ENCODE measurements at places on chromosomes 16 and 17.

DNA sequence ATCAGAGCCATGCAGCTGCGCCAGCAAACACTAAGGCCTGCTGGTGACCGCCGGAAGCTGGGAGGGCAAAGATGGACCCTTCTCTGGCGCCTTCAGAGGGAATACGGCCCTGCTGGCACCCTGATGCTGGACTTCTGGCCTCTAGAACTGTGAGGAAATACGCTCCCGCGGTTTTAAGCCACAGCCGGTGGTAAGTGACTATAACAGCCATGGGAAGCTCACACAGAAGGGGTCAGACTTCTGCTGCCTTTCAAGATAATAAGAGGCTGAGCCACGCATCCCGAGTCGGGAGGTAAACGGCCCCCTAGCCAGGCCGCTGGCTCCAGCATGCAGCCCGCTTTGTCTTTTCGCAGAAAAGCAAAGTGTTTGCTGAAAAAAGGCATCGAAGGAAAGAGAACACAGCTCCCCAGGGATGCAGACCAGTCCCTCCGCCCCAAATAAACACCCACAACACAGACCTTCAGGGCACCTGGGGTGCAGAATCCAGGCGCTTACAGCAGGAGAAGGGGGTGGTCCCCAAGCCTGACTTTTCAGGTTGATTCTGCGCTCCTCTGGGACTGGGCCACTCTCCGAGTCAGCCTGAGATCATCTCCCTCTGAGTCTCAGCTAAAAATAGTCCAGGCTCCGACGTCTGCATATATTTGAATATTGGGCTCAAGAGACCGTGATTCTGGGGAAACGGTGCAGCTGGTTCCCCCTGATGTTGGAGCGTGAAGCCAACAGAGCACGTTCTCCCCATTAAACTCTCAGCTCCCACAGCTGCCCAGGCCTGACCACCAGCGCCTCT lies 89.7 kb downstream of the MGAT5B start:
- DNase-seq, result no peak

- no peak for DNase-seq
These were observed 412.5 kb downstream of the CA10 start for GRCh38 chr17:51745993-51746392.

DNA sequence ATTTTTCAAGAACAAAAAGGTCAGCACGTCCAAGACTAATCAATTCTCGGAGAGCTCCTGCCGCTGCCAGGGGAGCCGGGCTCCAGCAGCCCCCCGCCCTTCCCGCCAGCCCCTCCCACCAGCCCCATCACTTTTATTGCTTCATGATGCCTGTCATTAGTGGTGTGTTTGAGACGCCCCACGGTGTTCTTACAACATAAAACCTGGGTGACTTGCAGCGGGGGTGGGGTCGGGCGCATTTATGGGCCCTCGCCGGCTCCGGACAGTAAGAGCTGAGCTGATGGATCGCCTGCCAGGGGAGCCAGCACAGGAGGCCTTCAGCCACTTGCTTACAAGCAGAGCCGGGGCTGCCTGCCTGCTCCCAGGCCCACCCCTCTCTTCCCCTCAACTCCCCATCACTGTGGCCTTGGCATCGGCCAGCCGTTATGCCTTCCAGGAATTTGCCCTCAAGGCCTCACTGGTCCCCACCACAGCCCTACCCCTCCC lies 82.9 kb upstream of the CBX4 start:
- no peak for DNase-seq

GRCh38 chr17:60167065-60167741 lies 17.4 kb downstream of the CA4 start:
- no peak for DNase-seq

- no peak for DNase-seq
These were observed 22.4 kb downstream of the SREBF1 start for GRCh38 chr17:17814162-17815061.

- DNase-seq, result no peak
These were observed 55.9 kb downstream of the ZDHHC7 start for GRCh38 chr16:84955427-84955826.

DNA sequence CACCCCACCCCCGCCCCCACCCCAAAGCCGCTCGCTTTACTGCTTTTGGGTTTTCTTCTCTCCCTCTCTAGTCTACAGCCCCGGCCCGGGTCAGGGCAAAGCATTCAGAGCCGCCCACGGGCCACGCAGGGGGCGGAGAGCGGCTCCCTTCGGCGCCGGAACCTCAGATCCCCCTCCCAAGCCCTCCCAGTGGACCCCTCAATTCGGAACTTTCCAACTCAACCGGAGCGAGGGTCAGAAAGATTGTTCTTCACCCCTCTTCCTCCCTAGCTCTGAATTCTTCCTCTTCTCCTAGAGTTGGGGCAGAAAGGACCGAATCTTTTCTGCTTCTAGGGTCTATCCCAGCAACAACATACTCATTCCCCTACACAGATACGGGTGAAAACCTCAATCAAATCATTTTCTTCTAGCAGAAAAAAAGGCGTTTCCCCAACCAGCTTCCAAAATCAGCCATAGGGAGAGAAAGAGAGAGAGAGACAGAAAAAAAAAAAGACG lies 1.0 kb downstream of the HOXB2 start:
- no peak for DNase-seq

- no peak for DNase-seq
These were observed 10.6 kb downstream of the KSR1 start for GRCh38 chr17:27466743-27467375.

DNA sequence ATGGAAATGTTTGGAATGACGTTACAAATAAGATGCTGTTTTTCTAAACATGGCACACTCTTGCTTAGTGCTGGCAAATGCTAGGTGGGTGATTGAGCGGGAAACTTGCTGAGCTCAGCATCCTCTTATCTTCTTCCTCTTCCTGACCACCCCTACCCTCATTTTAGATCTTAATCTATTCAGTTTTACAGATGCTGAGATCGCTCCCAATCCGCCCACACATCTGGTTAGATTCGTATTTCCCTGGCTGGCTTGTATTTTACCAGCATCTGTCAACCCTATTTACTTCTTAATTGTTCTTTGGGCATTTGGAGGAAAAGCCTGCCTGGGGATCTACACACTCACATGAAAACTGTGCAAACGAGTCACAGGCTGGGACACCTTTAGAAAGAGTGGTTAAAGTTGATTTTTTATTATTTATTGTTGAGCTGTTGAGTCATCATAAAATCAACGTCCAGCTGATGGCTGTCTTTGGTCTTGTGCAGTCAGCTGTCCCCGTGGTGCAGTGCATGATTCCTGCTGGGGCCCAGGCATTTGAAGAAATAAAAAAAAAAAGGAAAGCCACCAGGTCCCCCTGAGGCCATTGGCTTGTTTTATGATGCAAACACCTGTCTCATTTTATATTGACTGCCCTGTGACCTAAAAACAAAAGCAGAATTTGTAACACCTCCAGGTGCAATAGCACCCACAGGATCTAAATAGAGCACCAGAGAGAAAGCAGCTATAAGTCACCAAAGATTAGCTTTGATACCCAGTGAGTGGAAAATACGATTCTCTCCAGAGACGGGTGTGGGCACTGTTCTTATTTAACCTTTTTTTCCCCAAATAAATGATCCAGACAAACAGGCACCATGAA lies 258.6 kb downstream of the HS3ST3B1 start:
- DNase-seq, result no peak

DNA sequence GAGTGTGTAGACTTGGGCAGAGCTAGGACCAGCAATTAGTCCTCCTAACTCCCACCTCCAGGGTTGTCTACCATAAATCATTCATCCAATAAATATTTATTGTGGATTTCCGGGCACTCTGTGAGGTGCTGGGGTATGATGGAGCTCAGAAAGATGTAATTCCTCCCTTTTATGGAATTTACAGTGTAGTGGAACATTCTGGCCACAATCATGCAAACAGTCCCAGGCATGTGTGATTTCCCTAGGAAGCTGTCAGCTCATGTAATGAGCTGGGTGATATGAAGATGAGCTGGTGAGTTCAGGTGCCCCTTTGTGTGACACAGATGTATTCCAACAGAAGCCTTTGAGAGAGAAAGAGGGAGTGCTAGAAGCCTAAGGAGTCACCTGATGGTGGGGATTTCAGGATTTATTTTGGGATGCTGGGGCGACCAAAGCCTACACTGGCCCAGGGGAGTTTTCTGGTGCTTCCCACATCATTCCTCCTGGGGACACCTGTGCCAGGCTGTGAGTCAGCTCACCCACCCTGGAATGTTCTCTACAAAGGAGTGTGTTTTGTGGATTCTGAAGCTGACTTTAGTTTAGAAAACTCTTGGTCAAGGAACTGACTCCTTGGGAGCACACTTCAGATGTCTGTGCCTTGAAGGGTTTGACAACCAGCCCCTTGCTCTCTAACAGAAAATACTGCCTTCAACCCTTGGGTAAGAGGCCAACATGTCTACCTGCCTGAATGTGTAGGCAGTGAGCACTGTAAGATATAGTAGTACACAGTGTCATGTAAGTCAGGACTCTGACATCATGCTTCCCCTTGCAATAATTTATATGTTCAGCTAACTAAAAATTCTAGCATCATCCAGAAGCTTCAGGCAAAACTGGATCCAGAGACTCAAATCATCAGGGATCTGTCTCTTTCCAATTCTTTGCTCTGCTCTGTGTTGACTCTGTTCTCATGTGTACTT lies 42.9 kb downstream of the HS3ST4 start:
- DNase-seq, result no peak

- no peak for DNase-seq
These were observed 5.0 kb upstream of the ARHGAP17 start for GRCh38 chr16:25020112-25020631.

DNA sequence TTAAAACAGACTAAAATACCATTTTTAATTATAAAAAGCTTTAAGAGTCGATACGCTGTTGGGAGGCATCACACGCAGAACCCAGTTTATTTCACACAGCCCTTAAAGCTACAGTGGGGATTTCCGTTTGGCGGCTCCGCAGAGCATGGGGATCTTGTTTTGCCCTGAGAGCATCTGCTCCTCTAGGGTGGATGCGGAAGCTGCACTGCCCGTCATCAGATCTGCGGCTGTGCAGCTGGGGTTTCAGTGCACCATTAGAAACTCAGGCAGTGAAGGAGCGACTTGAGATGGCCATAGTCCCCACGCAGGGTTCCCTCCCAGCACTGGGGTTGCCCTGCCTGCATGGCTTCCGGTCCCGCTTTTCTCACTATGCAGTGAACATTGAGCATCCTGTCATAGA lies 62.2 kb upstream of the CHMP6 start:
- no peak for DNase-seq

DNA sequence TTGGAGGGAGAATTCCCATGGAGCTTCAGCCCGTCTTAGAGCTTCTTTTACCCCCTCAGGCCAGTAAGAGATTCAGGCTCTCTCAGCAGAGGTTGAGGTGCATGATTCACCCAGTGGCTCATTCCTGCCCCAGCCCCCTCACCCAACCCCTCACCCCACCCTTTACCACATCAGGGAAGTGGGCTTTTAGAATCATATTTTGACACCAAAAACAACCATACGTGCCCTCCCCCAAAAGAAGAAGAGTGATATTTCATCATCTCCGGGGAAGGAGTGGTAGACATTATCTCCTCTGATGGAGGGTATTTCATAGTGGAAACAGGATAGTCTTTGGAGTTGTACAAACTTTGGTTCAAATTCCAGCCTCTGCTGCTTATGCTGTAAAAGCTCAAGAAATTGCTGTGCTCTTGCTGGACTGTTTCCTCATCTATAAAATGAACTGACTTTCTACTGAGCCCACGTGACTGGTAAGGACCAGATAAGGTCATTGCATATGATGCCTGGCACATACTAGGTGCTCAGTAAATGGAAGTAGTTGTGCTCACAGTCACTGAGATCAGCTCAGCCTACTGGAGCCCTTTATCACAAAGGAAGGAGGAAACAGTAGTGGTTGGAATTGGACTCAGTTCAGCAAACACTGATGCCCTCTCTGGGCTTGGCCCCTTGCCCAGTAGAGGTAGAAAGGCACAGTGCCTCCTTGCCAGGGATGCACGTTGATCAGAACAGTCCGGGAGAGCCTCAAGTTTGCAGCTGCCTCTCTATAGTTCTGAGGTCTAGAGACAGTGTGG lies 18.3 kb upstream of the CCL5 start:
- no peak for DNase-seq

GRCh38 chr16:65634291-65634690 lies 512.4 kb upstream of the CDH11 start:
- DNase-seq, result no peak

GRCh38 chr17:4187076-4187475 lies 44.1 kb downstream of the CYB5D2 start:
- DNase-seq, result no peak

- no peak for DNase-seq
These were observed 26.9 kb downstream of the VPS35 start for GRCh38 chr16:46662123-46662522.
